Sigmoid colon (tissue), 7 donors: ENCODE measurements at places on chromosomes 1 and 21. TPM values are rescaled to one million over a fixed set of nuclear protein-coding genes. Genes with fewer than 3 reads are reported as not detected.

DNA sequence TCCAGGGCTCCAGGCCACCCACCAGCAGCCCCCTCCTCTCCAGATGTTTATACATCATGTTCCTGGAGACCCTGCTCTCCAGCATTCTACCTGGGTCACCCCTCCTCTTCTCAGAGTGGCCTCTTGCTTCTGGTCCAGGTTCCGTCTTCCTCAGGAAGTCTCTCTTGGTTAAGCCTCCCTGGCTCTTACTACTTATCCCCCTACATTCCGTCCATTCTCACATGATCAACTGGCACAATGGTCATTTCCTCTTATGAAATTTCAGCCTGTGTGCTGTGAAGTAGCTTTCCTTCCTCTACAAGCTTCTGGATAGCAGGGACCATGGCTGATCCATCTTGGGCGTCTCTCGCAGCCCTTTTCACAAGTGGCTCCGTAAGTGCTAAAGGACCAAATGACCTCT lies 33.9 kb upstream of the ATP2B4 start:
- no peaks in the 10 kb centered on the region for H3K27me3 ChIP-seq
- no peak for DNase-seq
- H3K4me1 ChIP-seq: peaks cover 31% of the 10 kb centered on the region

CFAP107 gene
- not detected for total RNA-seq

GRCh38 chr1:234699795-234700665 lies 90.1 kb upstream of the IRF2BP2 start:
- H3K4me3 ChIP-seq: no peak overlapping the region
- H3K27ac ChIP-seq: peak overlapping the region; percentile 82
- no peaks in the 10 kb centered on the region for H3K27me3 ChIP-seq

ENTREP3 gene
- total RNA-seq: 44.0 TPM

MORC3 gene
- total RNA-seq: 52.2 TPM

GRCh38 chr1:1148569-1148968 lies 25.1 kb upstream of the TTLL10 start:
- no peak for DNase-seq
- H3K4me1 ChIP-seq: no peaks in the 10 kb centered on the region
- no peak overlapping the region for H3K4me3 ChIP-seq
- no peak overlapping the region for H3K27ac ChIP-seq

DNA sequence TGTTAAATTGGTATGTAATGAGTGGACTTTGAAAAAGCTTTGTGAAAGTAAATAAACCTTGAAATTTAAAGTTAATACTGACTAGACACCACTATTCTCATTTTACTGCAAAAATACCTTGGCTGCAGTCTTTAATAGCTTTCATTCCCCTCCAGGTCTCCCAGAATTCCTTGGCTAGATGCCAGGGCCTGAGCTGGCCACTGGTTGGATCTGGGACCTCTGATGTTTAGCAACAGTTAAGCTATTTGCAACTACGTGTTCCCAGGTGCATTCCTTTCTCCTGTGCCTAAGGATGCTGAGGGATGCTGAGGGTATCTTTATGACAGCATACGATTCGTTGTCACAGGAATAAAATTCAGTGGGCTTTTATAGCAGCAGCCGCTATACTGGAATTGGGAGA lies 938.7 kb downstream of the TTLL7 start:
- H3K4me1 ChIP-seq: no peaks in the 10 kb centered on the region
- no peaks in the 10 kb centered on the region for H3K27me3 ChIP-seq
- no peak for DNase-seq
- no peak overlapping the region for H3K27ac ChIP-seq
- no peaks in the 10 kb centered on the region for H3K36me3 ChIP-seq
- H3K4me3 ChIP-seq: no peak overlapping the region

DNA sequence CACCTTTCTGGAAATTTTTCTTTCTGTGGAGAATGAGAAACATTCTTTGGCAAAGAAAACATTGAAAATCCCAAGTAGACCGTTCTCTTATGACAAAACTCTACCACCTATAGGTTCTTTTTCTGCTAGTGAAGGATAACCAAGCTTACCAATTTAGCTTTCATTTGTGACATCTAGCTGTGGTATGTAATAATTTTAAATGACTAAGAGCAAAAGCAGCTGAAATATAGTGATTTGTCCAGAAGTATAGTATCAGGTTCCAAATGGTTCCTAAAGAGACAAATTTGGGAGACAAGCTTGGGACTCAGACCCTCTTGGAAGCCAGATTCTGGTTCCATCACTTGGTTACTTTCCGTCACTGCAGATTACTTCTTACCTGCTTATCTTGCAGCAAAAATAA lies 24.4 kb downstream of the FUBP1 start:
- no peaks in the 10 kb centered on the region for H3K4me1 ChIP-seq
- no peaks in the 10 kb centered on the region for H3K27me3 ChIP-seq
- no peak overlapping the region for H3K27ac ChIP-seq
- no peak overlapping the region for H3K4me3 ChIP-seq
- DNase-seq: no peak

ENSA gene
- total RNA-seq: 145 TPM

- H3K4me3 ChIP-seq: no peak overlapping the region
- no peak for DNase-seq
Measured at GRCh38 chr1:203995228-203995627, 77.7 kb upstream of the SOX13 start.

DNA sequence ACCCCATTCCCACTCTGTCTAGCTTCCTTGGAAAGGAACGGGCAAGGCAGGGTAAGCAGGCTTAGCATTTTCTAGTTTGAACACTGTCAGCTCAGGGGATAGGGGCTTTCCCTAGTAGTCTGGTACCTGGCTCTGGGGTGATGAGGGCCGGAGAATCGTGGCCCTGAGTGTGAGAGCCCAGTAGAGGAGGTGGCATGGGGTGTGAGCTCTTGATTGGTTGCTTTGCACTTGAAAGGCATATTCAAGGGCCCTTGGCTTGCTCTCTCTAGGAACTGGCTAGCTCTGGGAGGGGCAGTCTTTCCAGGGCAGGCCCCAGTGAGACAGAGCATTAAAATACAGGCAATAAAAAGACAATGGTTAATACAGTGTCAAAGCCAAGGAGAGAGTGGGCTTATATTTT lies 10.8 kb upstream of the EXTL1 start:
- H3K4me3 ChIP-seq: no peak overlapping the region
- no peak overlapping the region for H3K27ac ChIP-seq
- H3K4me1 ChIP-seq: no peaks in the 10 kb centered on the region
- no peaks in the 10 kb centered on the region for H3K36me3 ChIP-seq
- no peaks in the 10 kb centered on the region for H3K27me3 ChIP-seq

SPRR2E gene
- total RNA-seq: not detected

- H3K27ac ChIP-seq: no peak overlapping the region
- no peak for DNase-seq
- no peak overlapping the region for H3K4me3 ChIP-seq
- no peaks in the 10 kb centered on the region for H3K27me3 ChIP-seq
- H3K4me1 ChIP-seq: no peaks in the 10 kb centered on the region
- no peaks in the 10 kb centered on the region for H3K36me3 ChIP-seq
Measured at GRCh38 chr1:239784896-239785295, 306.8 kb upstream of the FMN2 start.

DNA sequence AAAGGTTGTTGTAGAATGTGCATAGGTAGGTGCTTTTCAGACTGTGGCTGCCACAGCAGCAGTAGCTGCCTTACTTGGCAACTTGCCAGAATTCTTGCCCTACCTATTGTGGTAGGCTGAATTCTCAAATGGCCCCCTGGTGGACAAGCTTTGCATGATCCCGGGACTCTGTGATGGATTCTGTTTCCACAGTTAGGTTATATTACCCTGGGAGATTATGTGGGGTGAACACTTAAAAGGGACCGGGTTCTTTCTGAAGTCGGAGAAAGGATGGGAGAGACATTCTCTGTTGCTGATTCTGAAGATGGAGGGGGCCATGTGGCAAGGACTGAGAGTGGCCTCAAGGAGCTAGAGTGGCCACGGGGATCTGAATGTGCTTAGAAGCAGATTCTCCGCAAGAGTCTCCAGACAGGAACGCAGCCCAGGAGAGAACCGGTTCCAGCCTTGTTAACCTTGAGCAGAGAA lies 32.1 kb upstream of the KCNE1 start:
- peak overlapping the region; percentile 72 for H3K27ac ChIP-seq
- no peak for DNase-seq
- no peaks in the 10 kb centered on the region for H3K27me3 ChIP-seq
- H3K36me3 ChIP-seq: no peaks in the 10 kb centered on the region
- peaks cover 13% of the 10 kb centered on the region for H3K4me1 ChIP-seq
- H3K4me3 ChIP-seq: no peak overlapping the region

DNA sequence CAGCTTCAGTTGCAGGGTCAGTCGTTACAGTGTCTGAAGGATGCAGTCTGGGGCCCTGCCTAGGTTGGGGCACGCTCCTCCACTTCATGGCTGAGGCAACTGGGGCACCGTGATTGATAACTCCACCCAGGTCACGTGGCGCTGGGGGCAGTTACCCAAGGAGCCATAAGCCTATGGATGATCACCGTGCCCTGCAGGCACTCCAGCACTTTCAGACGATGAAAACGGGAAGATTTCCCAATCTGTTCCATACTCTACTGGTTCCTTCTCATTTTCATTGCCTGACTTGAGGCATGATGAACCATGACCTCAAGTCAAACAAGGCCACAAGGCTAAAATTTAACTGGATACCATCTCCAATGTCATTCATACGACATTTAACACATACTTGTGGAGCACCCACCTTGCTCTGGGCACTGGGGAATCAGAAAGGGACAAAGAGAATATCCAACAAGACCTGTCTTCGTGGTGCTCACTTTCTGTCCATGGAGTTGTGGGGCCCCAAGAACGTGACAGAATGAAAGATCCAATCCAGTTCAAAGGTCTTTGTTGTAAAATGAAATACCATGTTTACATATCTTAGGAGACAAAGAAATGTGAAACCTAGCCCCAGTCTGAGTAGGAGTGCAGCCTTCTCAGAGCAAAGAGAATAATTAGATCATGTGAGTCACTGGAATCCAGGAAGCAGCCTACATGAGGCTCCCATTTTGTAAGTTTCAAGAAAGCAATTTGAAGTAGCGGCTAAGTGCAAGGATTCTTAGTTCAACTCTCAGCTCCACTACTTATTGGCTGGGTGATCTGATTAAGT lies 39.4 kb upstream of the SPOCD1 start:
- H3K4me1 ChIP-seq: no peaks in the 10 kb centered on the region
- H3K27me3 ChIP-seq: no peaks in the 10 kb centered on the region
- DNase-seq: peak; percentile 37
- H3K4me3 ChIP-seq: no peak overlapping the region
- no peaks in the 10 kb centered on the region for H3K36me3 ChIP-seq

- no peak overlapping the region for H3K4me3 ChIP-seq
- H3K4me1 ChIP-seq: no peaks in the 10 kb centered on the region
- no peak overlapping the region for H3K27ac ChIP-seq
- no peaks in the 10 kb centered on the region for H3K36me3 ChIP-seq
- H3K27me3 ChIP-seq: no peaks in the 10 kb centered on the region
- no peak for DNase-seq
Measured at GRCh38 chr1:208864366-208864965, 620.3 kb upstream of the PLXNA2 start.

DNA sequence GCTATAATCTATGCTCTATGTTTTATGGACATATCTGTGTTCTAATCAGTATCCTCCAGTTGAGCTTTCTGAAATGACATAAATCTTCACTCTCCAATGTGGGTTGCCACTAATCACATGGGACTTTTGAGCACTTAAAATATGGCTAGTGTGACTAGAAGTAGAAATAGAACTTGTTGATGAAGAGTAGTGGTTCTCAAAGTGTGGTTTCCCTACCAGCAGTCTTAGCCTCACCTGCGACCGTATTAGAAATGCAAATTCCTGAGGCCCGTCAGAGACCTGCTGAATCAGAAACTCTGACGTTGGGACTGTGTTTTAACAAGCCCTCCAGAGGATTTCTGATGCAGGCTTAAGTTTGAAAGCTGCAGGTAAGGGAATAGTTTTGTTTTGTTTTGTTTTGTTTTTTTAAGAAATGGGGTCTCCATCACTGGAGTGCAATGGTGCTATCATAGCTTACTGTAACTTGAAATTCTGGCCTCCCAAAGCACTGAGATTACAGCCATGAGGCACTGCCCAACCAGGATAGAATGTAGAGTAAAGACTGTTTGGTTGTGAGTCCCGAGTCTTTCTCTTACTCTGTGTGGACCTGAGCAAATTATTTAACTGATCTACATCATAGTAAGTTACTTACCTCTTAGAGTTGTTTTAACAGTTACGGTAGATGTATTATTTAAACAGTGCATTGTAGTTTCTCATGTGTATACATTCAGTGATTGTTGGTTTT lies 21.7 kb downstream of the GLRX2 start:
- no peaks in the 10 kb centered on the region for H3K27me3 ChIP-seq
- no peak for DNase-seq

GRCh38 chr1:201593200-201593921 lies 54.4 kb downstream of the NAV1 start:
- H3K27ac ChIP-seq: peak overlapping the region; percentile 65
- H3K27me3 ChIP-seq: no peaks in the 10 kb centered on the region
- H3K4me3 ChIP-seq: no peak overlapping the region
- H3K4me1 ChIP-seq: peaks cover 42% of the 10 kb centered on the region
- no peaks in the 10 kb centered on the region for H3K36me3 ChIP-seq
- DNase-seq: peak; percentile 93

- peak overlapping the region; percentile 74 for H3K27ac ChIP-seq
- no peak overlapping the region for H3K4me3 ChIP-seq
- DNase-seq: no peak
- no peaks in the 10 kb centered on the region for H3K36me3 ChIP-seq
Measured at GRCh38 chr1:2259668-2260402, 31.7 kb downstream of the SKI start.

DNA sequence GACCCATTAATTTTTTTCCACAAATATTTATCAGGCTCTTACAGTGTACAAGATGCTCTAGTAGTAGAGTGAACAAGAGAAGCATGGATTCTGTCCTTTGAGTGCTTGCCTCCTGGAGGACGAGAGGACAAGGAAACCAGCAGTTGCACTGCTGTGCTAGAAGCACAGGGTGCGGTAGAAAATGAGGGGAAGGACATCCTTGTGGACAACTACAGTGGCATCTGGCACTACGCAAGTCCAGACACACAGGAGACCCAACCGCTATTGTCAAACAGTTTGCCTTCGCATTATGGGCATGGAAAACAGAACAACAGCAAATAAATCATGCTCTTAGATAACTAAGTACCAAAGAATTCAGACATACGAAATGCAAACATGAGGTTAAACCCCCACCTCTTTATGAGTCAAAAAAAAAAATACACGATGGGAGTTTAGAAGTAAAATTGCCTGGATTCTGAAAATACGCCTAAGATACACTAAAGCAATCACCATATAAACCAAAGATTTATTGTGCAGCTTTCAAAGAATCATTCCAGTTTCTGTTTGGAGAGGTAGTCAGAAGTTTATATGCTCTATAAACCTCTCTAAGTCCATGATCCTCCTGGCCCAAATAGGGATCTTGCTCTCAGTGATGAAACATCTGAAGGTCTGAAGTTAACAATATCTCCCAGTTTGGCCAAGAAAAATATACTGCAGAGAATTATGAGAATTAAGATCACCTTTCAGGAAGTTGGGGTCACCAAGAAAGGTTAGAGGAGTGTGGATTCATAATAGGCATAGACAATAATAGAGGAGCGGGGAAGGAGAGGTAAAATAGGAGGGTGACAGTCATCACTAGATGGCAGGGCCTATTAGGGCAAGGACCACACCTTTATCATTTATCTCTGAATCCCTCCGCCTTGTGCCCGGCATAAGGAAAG lies 307.8 kb downstream of the NFIA start:
- DNase-seq: no peak
- peaks cover 7% of the 10 kb centered on the region for H3K36me3 ChIP-seq
- H3K27ac ChIP-seq: no peak overlapping the region
- no peaks in the 10 kb centered on the region for H3K27me3 ChIP-seq
- peaks cover 31% of the 10 kb centered on the region for H3K4me1 ChIP-seq
